ENCODE measurements at places on chromosomes 7 and 10.

GRCh38 chr7:47298636-47299035, 283.3 kb downstream of the TNS3 start:
- no peak for DNase-seq

GRCh38 chr10:131274133-131274880, 37.2 kb downstream of the TCERG1L start:
- no peak for DNase-seq

DNA sequence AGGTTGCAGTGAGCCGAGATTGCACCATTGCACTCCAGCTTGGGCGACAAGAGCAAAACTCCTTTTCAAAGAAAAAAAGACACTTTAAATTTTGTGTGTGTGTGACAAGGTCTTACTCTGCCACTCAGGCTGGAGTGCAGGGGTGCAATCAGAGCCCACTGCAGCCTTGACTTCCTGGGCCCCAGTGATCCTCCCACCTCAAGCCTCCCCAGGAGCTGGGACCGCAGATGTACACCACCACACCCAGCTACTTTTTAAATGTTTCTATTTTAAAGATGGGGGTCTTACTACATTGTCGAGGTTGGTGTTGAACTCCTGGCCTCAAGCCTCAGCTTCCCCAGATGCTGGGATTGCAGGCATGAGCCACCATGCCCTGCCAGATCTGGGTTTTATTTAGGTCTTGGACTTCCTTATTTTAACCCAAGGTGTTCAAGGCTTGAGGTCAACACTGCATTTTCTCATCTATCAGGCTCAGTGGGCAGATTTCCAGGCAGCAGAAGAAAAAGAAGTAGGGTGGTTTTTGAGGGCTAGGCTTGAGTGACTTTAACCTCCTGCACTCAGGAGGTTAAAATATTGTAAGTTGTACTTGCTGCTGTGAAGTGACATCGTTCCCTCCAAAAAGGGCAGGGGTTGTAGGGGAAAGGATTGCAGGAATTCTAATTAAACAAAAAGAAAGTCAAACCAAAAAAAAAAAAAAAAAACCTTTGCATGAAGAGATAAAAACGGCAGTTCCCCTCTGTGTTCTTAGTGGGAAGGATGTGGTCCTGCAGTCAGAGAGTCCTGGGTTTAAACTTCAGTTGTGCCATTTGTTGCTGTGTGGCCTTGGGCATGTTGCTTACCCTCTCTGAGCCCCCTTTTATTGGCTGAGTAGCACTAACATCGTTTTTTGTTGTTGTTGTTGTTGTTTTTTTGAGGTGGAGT, 71.5 kb downstream of the CARD11 start:
- DNase-seq, result no peak

- no peak for DNase-seq
Measured at GRCh38 chr7:18828994-18829857, 288.2 kb downstream of the TWIST1 start.

GRCh38 chr10:60086421-60086820, 180.1 kb upstream of the CCDC6 start:
- no peak for DNase-seq

GRCh38 chr7:50962962-50963374, 180.3 kb upstream of the GRB10 start:
- DNase-seq, result peak; percentile 86

DNA sequence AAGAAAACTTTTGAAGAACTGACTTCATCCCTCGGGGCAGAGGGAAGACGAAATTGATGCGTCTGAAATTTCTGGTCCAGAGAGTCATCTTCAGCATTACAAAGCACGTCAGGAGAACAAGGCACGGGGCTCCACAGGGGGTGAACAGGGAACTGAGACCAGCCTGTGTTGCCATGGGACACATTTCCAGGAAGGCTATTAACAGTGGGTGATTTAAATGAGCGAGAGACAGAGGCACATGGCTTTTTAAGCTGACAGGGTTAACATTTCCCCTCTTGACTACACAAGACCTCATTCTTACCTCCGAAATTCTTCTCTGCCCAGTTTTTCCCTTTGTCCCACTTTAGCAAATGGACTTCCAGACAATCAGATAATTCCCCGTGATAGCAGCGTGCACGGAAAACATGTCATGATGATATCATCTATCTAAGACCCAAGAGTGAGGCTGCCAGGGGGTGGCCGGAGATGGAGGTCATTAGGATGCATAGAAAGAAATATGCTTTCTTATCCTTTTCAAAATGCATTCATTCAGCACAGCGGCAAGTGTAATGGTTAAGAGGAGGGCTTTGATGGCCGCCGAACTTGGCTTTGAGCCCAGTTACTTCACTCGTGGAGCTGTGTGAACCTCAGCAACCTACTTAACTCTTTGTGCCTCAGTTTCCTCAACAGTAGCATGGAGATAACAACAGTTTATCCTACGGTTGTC, 248.0 kb downstream of the PRPF18 start:
- no peak for DNase-seq

- DNase-seq, result no peak
Measured at GRCh38 chr10:75613685-75614504, 182.5 kb downstream of the LRMDA start.

DNA sequence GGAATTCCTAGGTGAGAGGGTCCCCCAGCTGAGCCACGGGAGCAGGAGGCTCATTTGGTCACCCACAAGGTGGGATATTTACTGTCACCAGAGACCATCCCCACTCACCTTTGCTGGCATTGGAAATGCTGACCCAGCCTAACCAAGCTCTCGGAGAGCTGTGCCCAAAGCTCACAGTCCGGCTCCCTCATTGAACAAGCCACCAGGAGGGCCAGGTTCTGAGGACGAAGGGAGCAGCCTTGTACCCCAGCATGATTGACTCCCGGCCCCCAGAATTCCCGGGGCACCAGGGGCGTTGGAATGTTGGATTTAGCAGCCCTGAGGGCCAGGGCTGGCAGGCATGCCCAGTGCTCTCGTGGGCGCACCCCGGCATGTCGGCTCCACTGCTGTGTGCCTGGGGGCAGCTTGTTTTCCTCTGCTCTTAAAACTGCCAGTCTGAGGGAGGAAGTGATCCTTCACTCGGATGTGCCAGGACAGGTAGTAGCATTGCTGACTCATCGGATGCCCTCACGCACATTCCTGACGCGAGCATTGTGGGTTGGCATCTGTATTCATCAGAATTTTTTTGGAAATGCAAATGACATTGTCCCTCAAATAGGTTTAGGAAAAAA, 23.3 kb downstream of the CLIP2 start:
- DNase-seq, result peak; percentile 60

DNA sequence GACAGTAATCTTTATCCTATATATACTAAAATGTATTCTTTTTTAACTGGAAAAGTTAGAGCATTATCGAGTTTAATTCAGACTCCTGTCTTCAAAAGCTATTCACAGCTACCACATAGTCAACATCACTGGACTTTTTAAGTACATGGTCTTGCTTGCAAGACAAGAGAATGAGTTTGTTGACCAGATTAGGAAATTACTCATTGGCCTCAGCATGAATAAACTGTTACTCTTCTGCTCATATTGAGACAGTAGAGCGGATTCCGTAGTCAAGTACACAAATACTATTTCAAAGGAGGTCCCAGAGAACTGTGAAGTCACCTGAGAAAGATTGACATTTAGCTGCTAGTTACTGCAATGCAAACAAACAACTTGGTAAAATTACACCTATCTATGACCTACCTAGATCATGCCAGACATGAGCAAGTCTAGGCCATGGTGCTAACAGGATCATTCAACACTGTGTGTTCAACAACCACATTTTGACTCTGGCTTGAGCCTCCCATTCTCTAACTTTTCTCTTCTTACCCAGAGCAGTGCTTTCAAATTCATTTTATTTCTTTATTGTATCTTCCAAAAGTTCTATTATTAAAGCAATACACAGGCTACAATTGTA, 280.9 kb downstream of the NEBL start:
- DNase-seq, result no peak

- no peak for DNase-seq
Measured at GRCh38 chr7:119281181-119281846, 991.7 kb upstream of the KCND2 start.

GRCh38 chr10:71513936-71514335, 117.2 kb downstream of the CDH23 start:
- no peak for DNase-seq

GRCh38 chr10:24590697-24591457, 132.8 kb downstream of the ARHGAP21 start:
- no peak for DNase-seq

DNA sequence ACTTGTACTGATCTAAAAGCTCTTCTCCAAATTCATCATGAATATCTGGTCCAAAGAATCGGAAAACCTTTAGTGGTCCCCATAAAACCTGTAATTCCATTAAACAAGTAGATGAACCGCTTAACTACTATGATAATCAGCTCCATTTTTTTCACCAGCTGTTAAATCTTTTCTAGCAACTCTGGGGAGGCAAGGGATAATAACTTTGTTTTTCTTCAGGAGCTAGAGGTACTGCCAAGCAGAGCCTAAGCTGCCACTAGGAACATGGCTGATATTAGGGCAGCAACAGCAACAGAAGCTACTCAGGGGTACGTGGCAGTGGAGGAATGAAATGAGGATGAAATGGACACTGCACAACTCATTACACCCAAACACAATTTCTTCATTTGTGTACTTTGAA, 138.0 kb downstream of the SRPK2 start:
- DNase-seq, result no peak

DNA sequence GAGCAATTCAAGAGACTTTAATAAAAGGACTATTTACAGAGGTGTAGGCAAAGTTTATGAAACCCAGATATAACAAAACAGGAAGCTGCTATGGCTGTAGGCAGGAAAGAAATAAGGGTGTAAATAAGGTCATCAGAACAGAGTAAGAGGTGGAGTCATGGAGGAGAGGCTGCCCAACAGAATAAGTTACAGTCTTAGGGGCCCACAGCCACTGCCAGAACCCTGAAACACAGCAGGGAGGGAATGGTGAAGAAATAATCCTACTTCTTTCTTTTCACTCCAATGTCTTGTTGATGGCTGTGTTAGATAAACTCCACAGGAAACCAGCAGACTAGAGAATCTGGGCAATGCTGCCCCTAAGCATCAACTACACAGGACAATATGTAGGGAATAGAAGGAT, 155.8 kb upstream of the TAC1 start:
- DNase-seq, result no peak

DNA sequence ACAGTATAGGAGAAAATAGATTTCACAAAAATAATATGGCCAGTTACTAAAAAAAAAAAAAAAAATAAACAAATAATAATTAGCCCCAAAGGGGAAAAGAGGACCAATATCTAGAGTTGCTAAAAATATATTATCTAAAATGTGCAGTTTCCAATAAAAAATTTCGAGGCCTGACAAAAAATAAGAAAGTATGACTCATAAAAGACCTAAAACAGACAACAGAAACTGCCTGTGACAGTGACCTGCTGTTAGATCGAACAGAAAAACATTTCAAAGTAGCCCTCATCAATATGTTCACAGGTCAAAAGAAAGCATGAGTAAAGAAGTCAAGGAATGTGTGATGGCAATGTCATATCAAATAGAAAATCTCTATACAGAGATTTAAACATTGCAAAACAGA, 11.8 kb upstream of the TSPAN12 start:
- DNase-seq, result no peak

- DNase-seq, result no peak
Measured at GRCh38 chr10:6576326-6576725, 3.8 kb downstream of the PRKCQ start.

- no peak for DNase-seq
Measured at GRCh38 chr10:60980997-60981396, 37.0 kb upstream of the RHOBTB1 start.

DNA sequence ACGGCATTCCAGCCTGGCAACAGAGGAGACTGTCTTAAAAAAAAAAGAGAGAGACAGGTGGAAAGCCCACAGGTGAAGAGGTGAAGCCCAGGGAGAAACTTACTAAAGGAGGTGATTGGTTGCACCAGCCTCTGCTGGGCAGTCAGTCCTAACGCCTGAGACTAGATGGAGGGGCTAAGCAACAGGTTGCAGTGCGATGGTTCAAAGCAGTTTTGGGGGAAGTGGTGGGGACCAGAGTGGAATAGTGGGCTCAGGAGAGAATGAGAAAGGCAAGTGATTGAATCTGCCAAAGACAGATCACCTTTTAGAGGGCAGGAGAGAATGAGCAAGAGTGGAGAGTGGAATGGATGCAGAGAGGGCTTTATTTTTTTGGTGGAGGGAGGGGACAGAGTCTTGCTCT, 100.0 kb upstream of the KCTD7 start:
- no peak for DNase-seq

GRCh38 chr10:1160561-1161314, 104.6 kb downstream of the WDR37 start:
- no peak for DNase-seq

- no peak for DNase-seq
Measured at GRCh38 chr10:97876402-97876801, 26.8 kb downstream of the GOLGA7B start.

- DNase-seq, result no peak
Measured at GRCh38 chr10:122882766-122883165, 3.4 kb upstream of the FAM24B start.

DNA sequence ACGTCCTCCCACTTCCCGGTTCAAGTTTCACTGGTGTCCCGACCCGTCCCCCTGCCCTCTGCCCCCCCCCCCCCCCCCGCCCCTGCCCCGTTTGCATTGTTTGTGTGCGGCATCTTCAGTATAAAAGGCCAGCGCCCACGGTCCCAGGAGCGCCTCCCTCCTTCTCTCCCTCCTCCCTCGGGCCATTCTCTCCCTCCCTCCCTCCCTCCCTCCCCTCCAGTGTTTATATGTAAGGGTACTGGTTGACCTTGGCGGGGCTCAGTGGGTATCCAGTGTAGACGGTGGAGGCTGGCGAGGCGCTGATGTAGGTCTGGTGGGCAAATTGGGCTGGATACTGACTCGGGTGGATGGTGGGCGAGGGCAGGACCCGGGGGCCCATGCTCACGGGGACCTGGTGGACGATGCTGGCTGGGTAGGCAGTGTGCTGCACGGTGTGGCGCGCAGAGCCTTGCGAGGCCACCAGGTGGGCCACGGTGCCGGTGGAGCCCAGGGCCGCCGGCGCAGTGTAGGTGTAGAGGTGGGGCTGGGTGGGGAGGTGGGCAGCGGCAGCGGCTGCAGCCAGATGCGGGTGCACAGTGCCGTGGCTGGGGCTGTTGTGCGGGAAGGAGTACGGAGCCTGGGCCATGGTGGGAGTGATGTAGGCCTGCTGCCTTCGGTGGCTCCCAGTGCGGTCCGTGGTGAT, 49.4 kb downstream of the CLEC2L start:
- DNase-seq, result no peak

- DNase-seq, result no peak
Measured at GRCh38 chr7:111012149-111012548, 78.8 kb upstream of the LRRN3 start.

DNA sequence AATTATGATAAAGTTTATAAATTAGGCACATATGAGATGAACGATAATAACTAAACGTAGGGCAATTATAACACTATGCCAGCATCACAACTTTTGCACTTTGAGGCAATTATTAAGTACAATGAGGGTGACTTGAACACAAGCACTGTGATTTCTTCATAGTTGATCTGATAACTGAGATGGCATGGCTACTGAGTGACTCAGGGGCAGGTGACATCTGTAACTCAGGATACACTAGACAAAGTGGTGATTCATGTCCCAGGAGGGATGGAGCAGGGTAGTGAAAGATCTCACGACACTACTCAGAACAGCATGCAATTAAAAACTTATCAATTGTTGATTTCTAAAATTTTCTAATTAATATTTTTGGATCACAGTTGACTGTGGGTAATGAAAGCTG, 98.3 kb upstream of the ARHGAP21 start:
- peak; percentile 21 for DNase-seq

- DNase-seq, result no peak
Measured at GRCh38 chr10:53403688-53404087, 631.1 kb upstream of the MBL2 start.
